Bronchial epithelial cell (primary cell): ENCODE measurements at places on chromosomes 16 and 17. TPM values are rescaled to one million over a fixed set of nuclear protein-coding genes. Genes with fewer than 3 reads are reported as not detected.

The LRRC75A gene
- total RNA-seq, result 0.13 TPM in 1 of 2 replicates, not detected in the other

The DNAAF1 gene
- not detected in 2 replicates for total RNA-seq

The HOXB2 gene
- not detected in 2 replicates for total RNA-seq

The KRTAP9-2 gene
- not detected in 2 replicates for total RNA-seq
